Hypothalamus (tissue), 51 donors: ENCODE measurements at places on chromosomes 3 and 15.
A peak's percentile ranks its signal among the peaks of the same experiment; 100 is the strongest.

DNA sequence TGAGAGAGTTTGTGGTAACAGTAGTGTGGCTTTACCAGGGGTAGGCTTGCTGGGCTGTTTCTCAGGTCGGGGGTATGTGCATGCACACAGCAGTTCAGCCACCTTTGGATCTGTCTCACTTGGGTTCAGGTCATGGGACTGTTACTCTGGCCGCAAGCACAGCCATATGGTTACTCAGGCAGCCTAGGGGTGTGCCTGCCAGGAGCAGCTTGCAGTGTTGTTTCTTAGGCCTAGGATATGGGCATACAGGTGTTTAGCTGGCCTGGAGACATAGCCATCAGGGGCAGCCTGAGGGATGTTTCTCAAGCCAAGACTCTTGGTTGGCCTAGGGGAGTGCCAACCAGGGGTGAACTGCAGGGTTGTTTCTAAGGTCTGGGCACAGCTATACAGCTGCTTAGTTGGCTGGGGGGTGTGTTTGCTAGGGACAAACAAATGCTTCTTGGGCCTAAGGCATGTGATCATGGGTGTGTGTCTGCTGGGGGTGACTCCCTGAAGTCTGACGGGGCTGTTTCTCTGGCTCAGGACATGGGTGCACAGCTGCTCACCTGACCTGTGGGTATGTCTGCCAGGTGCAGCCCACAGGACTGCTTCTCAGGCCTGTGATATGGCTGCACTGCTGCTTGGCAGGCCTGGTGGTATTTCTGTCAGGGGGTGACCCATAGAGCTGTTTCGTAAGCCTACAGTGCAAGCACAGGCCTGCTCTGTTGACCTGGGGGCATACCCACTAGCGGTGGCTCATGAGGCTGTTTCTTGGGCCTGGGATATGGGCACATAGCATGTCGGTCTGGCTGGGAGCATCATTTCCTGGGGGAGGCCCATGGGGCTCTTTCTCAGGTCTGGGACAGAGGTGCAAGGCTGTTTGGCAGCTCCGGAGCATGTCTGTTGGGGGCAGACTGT lies 168.0 kb upstream of the THRB start:
- no peak for DNase-seq

DNA sequence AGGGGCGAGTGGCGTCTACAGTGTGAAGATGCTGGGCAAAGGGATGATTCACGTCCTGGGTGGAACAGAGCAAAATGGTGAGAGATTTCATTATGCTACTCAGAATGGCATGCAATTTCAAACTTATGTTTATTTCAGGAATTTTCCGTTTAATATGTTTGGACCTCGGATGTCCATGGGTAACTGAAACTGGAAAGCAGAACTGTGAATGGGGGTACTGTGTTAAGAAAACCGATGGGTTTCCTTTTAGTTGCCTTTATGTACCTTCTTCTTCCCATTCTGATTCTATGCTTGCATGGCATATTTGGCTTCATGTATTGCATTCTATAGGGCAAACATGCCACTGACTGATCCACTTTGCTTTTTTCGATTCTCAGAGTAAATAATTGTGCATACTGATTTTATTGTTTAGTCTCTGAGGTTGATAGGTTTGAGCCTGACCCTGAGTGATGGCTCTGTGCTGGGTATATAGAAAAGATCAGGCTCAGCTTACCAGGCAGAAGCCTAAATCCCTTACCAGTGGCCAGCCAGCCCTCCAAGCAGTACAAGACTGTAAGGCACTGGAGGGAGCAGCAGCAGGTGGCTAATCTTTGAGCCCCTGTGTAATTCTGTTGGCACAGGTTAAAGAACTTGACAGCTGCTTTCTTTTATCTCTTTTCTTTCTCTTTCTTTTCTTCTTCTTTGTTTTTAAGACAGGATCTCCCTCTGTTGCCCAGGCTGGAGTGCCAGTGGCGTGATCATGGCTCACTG lies 4.5 kb downstream of the QTRT2 start:
- DNase-seq = no peak

DNA sequence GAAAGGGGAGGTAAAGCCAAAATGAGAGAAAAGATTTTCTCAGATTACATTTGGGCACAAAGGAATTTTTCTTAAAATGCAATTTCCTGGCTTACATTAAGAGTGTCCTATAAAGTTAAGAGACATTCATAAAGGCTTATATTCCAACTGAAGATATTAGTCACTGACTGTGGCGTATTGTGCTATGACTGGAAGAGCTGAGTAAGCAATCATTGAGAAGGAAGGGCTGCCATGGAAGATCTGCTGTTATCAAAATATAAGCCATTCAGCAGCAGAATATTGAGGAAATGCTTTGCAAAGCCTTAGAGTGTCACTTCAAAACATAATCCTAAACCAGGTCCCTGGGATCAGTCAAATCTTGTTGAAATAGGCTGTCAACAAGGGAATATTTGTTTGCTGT lies 593.9 kb downstream of the TUSC7 start:
- no peak for DNase-seq

DNA sequence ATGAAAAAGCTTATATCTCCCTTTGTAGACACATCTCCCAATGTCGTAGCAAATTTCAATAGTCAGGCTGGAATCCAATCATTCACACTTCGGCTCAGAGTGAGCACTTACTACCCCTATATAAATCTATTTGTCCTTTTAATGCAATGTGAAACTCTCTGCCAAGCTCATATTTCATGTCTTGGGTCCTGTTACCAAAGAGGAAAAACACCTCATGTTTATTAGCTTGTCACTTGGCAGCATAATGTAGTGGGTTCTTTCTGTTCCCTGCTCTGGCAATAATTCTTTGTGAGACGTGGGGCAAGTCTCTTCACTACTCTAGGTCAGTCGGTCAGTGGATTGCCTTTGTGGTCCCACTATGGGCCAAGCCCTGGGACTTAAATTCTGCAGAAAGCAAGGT lies 107.1 kb downstream of the SRGAP3 start:
- no peak for DNase-seq

DNA sequence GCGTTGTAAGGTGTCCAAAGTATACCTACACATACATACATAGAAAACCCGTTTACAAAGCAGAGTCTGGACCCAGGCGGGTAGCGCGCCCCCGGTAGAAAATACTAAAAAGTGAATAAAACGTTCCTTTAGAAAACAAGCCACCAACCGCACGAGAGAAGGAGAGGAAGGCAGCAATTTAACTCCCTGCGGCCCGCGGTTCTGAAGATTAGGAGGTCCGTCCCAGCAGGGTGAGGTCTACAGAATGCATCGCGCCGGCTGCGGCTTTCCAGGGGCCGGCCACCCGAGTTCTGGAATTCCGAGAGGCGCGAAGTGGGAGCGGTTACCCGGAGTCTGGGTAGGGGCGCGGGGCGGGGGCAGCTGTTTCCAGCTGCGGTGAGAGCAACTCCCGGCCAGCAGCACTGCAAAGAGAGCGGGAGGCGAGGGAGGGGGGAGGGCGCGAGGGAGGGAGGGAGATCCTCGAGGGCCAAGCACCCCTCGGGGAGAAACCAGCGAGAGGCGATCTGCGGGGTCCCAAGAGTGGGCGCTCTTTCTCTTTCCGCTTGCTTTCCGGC lies 318.6 kb downstream of the FGF12 start:
- peak; percentile 22 for DNase-seq

DNA sequence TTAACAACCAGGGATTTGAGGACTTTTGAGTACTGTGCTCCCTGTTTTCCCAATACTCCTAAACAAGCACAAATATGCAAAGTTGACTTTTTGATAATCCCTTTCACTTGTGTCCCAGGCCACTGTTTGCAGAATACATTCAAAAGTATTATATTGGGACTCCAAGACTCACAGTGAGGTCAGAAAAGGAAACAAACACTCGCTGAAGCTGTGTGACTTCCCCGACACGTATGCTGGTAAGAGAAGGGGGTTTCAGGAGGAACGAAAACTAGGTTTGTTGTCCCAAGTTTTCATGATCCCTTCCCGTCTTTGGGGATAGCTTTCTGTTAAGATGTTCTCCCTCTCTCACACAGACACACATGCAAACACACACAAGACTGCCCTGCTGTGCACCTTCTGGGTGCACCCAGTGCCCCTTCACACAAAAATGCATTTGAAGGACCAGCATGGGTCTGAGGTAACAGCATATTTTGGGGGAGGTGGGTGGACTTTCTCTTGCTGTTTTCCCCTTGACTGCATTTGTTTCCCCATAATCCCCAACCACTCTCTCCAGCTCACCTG lies 225.2 kb upstream of the PRICKLE2 start:
- DNase-seq = no peak

DNA sequence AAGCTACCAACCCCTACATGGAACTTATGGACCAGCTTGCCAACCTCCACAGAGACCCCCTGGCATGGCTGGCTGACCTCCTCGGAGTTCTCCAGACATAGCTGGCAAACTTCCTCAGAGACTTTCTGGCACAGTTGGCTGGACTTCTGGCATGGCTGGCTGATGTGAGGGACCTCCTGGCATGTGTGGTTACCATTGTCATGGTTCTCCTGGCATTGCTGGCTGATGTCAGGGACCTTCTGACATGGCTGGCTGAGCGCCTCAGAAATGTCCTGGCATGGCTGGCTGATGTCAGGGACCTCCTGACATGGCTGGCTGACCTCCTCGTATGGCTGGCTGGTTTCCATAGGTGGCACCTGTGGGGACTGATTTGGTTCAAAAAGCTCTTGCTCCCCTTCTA lies 17.5 kb downstream of the MAP1A start:
- DNase-seq = no peak

- DNase-seq = no peak
Measured at GRCh38 chr3:181103605-181104004, 114.1 kb upstream of the DNAJC19 start.

DNA sequence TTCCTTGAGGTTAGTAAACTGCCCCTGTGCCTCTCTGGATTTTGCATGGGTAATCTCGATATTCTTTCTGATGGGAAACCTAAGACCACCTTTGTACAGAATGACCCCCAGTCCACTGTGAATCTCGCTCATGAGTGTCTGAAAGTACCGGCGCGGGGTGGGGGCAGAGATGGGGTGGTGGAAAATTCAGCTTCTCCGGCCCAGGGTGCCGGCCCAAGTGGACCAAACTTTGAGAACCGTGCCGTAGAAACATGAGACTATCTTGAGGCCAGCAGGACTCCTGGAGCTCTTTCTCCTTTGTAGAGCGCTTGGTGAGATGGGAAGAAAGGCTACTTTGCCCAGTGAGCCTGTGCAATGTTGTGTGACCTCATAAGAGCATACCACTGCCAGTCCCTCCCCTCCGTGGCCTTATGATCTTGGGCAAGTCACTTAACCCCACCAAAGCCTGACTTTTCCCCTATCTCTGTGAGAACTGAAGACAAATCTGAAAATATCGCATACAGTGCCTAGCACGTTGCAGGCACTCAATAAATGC lies 40.4 kb upstream of the VEPH1 start:
- DNase-seq = no peak

- DNase-seq = no peak
Measured at GRCh38 chr15:27951191-27951890, 147.8 kb downstream of the OCA2 start.

DNA sequence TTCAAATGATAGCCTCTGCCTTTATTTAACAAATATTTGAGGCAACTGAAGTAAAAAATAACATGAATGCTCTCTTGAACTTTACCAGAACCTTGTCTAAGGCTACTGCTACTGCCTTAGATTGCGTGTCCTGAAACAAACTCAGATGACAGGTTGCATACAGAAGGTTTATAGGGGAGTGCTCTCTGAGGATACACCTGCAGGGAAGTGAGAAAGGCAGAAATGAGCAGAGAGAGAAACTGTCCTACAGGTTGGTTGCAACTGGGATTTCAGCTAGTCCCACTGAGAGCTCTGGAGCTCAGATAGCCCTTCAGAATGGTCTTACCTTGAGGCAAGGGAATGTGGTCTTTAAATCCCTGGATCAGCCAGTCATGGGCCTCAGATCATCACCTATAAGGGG lies 165.5 kb downstream of the IL5RA start:
- no peak for DNase-seq

DNA sequence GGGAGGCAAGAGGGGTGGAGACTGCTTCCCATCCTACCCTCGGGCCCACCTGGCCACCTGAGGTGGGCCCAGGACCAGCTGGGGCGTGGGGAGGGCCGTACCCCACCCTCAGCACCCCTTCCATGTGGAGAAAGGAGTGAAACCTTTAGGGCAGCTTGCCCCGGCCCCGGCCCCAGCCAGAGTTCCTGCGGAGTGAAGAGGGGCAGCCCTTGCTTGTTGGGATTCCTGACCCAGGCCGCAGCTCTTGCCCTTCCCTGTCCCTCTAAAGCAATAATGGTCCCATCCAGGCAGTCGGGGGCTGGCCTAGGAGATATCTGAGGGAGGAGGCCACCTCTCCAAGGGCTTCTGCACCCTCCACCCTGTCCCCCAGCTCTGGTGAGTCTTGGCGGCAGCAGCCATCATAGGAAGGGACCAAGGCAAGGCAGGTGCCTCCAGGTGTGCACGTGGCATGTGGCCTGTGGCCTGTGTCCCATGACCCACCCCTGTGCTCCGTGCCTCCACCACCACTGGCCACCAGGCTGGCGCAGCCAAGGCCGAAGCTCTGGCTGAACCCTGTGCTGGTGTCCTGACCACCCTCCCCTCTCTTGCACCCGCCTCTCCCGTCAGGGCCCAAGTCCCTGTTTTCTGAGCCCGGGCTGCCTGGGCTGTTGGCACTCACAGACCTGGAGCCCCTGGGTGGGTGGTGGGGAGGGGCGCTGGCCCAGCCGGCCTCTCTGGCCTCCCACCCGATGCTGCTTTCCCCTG lies 2.2 kb upstream of the FES start:
- DNase-seq = no peak

GRCh38 chr15:41630616-41631217 lies 29.5 kb upstream of the MGA start:
- no peak for DNase-seq

- DNase-seq = no peak
Measured at GRCh38 chr3:123261666-123262065, 59.9 kb downstream of the SEC22A start.

GRCh38 chr3:68958932-68959331 lies 26.6 kb upstream of the TAFA4 start:
- DNase-seq = no peak

GRCh38 chr15:31799715-31800321 lies 230.5 kb upstream of the CHRNA7 start:
- no peak for DNase-seq

DNA sequence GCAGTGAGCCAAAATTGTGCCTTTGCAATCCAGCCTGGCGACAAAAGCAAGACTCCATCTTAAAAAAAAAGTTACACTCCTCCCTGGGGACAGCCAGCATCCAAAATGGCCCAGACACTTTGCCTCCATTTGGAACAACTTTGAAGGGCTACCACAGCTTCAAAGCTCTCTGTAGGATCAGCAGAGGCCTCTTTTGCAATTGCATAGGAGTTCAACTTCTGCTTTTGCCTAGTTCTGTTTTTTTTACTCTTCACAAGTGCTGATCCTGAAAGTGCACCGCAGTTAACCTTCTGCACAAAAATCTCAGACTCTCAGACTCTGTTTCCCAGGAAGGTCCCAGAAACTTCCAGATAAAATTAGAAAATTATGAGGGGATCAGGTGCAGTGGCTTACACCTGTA lies 25.2 kb upstream of the SLC4A7 start:
- no peak for DNase-seq
